ENCODE measurements at places on chromosomes 7 and 10.

GRCh38 chr7:30183749-30184369 lies 49.1 kb downstream of the MTURN start:
- no peak for DNase-seq

DNA sequence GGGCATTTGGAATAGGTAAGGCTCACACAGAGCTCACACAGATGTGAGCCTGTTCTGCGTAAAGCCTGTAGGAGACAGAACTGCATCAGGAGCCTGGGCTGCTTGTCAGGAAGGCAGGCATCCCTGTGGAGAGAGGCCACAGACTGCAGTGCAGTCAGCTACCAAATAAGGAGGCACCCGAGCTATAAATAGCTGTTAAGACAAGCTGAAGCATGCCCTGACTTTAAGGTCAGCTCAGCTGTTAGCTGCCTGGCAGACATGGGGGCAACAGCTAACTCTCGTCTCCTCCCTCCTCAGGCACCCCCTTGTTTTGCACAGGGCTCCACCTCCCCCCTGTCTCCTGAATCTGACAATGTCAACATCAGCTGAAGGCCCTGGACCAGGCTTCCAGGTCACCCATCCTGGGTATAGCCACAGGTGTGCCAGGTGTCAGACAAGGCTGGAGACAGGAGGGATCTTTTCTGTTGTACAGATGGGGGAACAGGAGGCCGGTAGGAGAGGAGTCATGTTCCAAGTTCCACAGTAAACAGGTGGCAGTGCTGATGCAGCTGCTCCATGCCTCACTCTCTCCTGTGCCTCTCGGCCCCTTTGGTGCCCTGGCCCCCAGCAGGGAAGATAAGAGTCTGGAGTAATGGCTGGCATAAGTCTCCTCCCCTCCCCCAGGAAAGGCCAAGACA lies 27.6 kb upstream of the MKRN1 start:
- DNase-seq, result peak; percentile 74

GRCh38 chr7:39153113-39153512 lies 175.4 kb downstream of the POU6F2 start:
- DNase-seq, result no peak

- DNase-seq, result no peak
Measured at GRCh38 chr7:149284343-149284742, 22.3 kb downstream of the ZNF783 start.

- no peak for DNase-seq
Measured at GRCh38 chr10:3064423-3064822, 2.9 kb upstream of the PFKP start.

DNA sequence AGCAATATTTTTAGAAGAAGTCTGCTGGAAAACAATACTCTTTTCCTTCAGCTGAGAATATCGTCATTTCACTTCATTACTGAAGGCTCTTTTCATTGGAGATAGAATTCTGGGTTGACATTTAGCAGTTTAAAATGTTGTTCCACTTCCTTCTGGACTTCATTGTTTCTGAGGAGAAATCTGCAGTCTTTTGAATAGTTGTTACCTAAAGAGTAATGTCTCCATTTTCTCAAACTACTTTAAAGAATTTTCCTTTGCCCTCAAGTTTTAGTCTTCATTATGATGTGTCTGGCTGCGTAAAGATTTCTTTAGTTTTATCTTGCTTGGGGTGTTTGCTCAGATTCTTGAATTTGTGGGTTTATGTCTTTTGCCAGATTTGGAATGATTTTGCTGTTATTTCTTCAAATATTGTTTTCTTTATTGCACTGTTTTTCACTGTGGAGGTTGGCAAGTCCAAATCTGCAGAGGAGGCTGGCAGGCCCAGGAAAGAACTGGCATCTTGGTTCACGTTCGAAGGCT lies 136.3 kb downstream of the DNAJB6 start:
- DNase-seq, result no peak

DNA sequence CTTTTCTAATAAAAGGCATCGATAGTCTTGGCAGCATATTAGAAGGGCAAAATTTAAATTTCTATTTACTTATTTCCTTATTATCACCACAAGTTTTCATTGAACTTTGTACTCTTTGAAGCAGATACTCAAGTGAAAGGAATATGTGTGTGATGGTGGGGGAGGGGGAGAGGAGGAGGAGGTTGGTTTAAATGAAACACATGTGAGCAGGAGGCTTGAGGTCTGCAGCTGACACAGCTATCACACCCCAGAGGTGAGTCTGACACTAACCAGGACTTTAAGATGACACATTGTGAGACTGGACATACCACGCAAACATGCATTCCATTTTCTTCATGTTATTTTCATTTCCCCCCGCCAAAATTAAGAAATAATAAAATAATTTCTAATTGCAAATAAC lies 63.3 kb downstream of the CTTNBP2 start:
- DNase-seq, result peak; percentile 9

GRCh38 chr7:18828994-18829857 lies 288.2 kb downstream of the TWIST1 start:
- DNase-seq, result peak; percentile 73

DNA sequence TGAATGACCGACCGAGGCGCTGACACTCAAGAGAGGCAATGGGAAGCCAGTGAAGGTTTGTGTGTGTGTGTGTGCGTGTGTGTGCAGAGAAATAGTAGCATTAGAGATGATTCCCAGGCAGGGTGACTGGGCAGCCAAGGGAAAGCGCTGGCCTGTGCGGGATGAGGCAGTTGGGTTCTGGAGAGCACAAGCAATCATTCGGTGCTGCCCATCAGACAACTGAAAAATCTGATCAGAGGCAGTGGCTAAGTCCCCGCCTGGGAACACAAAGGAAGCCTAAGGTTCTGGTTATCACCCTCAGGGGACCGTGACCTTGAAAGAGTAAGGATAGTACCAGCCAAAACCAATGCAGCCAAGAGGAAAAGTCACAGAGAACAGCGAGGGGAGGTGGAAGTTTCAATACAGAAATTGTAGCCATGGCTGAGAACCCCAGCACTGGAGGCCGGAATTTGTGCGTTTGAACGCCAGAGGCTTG lies 868 bp upstream of the PDCD4 start:
- peak; percentile 30 for DNase-seq

Data from SK-N-DZ (cell line).